ENCODE measurements at places on chromosomes 1 and 21. TPM values are rescaled to one million over a fixed set of nuclear protein-coding genes. Genes with fewer than 3 reads are reported as not detected.

- peaks cover 12% of the 10 kb centered on the region for H3K27me3 ChIP-seq
- no peak overlapping the region for H3K4me3 ChIP-seq
- no peak for DNase-seq
- no peak overlapping the region for H3K27ac ChIP-seq
- peaks cover 4% of the 10 kb centered on the region for H3K4me1 ChIP-seq
- H3K36me3 ChIP-seq, result no peaks in the 10 kb centered on the region
Observed at GRCh38 chr1:230423951-230424350, 2.2 kb downstream of the PGBD5 start.

Gene RPE65
- total RNA-seq, result not detected

- H3K4me1 ChIP-seq, result no peaks in the 10 kb centered on the region
- no peaks in the 10 kb centered on the region for H3K36me3 ChIP-seq
- DNase-seq, result no peak
- H3K27ac ChIP-seq, result no peak overlapping the region
Observed at GRCh38 chr1:110165761-110166231, 15.5 kb downstream of the SLC6A17 start.

GRCh38 chr1:68558321-68559026, 61.6 kb upstream of the DEPDC1 start:
- DNase-seq, result no peak
- no peaks in the 10 kb centered on the region for H3K36me3 ChIP-seq
- no peaks in the 10 kb centered on the region for H3K27me3 ChIP-seq
- H3K27ac ChIP-seq, result no peak overlapping the region
- no peaks in the 10 kb centered on the region for H3K4me1 ChIP-seq

Gene CRP
- 1.9 TPM for total RNA-seq

GRCh38 chr1:114386129-114387009, 124.6 kb downstream of the TRIM33 start:
- no peak for DNase-seq
- no peak overlapping the region for H3K27ac ChIP-seq
- no peaks in the 10 kb centered on the region for H3K4me1 ChIP-seq
- H3K4me3 ChIP-seq, result no peak overlapping the region
- H3K36me3 ChIP-seq, result no peaks in the 10 kb centered on the region

Gene CD52
- total RNA-seq, result 13.1 TPM

DNA sequence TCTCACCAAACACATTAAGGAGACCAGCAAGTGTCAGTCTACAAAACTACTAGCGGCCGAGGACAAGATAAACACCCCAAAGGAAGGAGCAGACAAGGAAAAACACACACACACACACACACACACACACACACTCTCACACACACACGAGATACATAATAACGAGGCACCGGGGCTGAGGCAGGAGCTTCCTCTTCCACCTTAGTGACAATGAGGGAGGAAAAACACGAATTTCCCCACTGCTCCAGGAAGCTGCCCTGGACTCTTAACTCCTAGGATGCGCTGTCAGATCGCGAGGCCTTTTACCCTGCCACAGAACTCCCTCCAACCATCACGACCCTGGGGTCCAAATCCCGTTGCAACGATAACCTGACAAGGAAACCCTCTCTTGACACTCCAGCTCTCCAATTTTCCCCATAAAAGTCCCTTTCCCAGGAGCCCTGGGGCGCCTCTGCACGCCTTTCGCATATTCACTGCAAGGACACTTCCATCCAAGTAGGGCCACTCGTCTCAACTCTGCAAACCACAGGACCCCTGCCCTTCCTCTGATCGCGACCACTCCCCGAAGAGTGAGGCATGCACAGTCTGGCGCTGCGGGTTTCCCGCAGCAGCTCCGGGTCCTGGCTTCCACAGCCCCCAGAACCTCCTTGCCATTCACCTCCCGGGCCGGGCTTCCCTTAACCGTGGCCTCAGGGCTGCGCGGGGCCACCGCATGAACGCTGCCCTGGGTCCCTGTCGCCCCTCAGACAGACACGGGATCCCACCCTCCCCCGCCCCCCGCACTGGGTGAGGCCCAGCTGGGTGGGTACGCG, 581 bp downstream of the ETV3 start:
- H3K27ac ChIP-seq, result peak overlapping the region; percentile 96
- H3K36me3 ChIP-seq, result peaks cover 20% of the 10 kb centered on the region
- no peaks in the 10 kb centered on the region for H3K27me3 ChIP-seq

- no peak overlapping the region for H3K27ac ChIP-seq
- H3K27me3 ChIP-seq, result no peaks in the 10 kb centered on the region
- DNase-seq, result no peak
Observed at GRCh38 chr1:61276246-61276645, 193.9 kb downstream of the NFIA start.

Gene AGT
- total RNA-seq, result 4.1 TPM

Gene FAM110D
- total RNA-seq, result 1.1 TPM

- no peaks in the 10 kb centered on the region for H3K36me3 ChIP-seq
- no peak overlapping the region for H3K4me3 ChIP-seq
- DNase-seq, result peak; percentile 89
- no peaks in the 10 kb centered on the region for H3K27me3 ChIP-seq
- H3K4me1 ChIP-seq, result peaks cover 13% of the 10 kb centered on the region
- peak overlapping the region; percentile 74 for H3K27ac ChIP-seq
Observed at GRCh38 chr1:151196292-151196800, 2.0 kb upstream of the PIP5K1A start.

- no peak for DNase-seq
- H3K4me1 ChIP-seq, result no peaks in the 10 kb centered on the region
- no peaks in the 10 kb centered on the region for H3K36me3 ChIP-seq
- H3K4me3 ChIP-seq, result no peak overlapping the region
- no peaks in the 10 kb centered on the region for H3K27me3 ChIP-seq
- H3K27ac ChIP-seq, result no peak overlapping the region
Observed at GRCh38 chr1:14281412-14281811, 317.1 kb upstream of the KAZN start.

- H3K4me1 ChIP-seq, result no peaks in the 10 kb centered on the region
- no peak overlapping the region for H3K4me3 ChIP-seq
- H3K36me3 ChIP-seq, result no peaks in the 10 kb centered on the region
- DNase-seq, result no peak
- H3K27me3 ChIP-seq, result no peaks in the 10 kb centered on the region
Observed at GRCh38 chr1:187837787-187838186, 1009.0 kb downstream of the PLA2G4A start.

GRCh38 chr1:185559151-185559550, 175.0 kb upstream of the HMCN1 start:
- H3K4me1 ChIP-seq, result no peaks in the 10 kb centered on the region
- DNase-seq, result no peak
- H3K36me3 ChIP-seq, result no peaks in the 10 kb centered on the region

- H3K4me3 ChIP-seq, result no peak overlapping the region
- DNase-seq, result no peak
- H3K27ac ChIP-seq, result no peak overlapping the region
- no peaks in the 10 kb centered on the region for H3K27me3 ChIP-seq
Observed at GRCh38 chr1:160459056-160459455, 58.7 kb downstream of the VANGL2 start.

Gene ALPL
- 1.7 TPM for total RNA-seq

GRCh38 chr1:151986501-151987190, 7.0 kb downstream of the S100A10 start:
- H3K4me3 ChIP-seq, result no peak overlapping the region
- peaks cover 31% of the 10 kb centered on the region for H3K4me1 ChIP-seq
- DNase-seq, result no peak
- no peaks in the 10 kb centered on the region for H3K27me3 ChIP-seq

Gene ANGPTL7
- not detected for total RNA-seq

GRCh38 chr1:168138134-168138533, 1.4 kb upstream of the GPR161 start:
- no peak overlapping the region for H3K27ac ChIP-seq
- DNase-seq, result no peak
- no peaks in the 10 kb centered on the region for H3K36me3 ChIP-seq
- no peak overlapping the region for H3K4me3 ChIP-seq

Gene WDR64
- not detected for total RNA-seq

- no peak for DNase-seq
- H3K27me3 ChIP-seq, result no peaks in the 10 kb centered on the region
- H3K4me1 ChIP-seq, result no peaks in the 10 kb centered on the region
- H3K36me3 ChIP-seq, result no peaks in the 10 kb centered on the region
- no peak overlapping the region for H3K27ac ChIP-seq
Observed at GRCh38 chr21:35575280-35575915, 484.9 kb downstream of the SETD4 start.

DNA sequence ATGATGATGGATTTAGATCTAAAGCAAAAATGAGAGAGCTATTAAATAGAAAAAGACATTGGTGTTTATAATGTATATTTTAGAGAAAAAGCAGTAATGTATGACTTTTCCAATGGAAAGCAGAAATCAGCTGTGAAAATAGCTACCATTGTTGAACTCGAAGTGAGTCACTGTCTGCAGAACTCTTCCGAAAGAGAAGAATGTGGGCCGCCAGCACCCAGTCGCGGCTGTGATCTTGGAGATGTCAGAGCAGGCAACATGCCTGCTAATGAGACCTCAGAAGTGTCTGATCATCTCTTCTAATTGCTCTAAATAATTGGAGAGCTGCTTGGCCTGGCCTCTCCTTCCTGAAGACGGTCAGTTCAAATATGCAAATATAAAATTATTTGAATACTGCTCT, 333.6 kb upstream of the RUNX1 start:
- H3K4me1 ChIP-seq, result no peaks in the 10 kb centered on the region
- H3K27me3 ChIP-seq, result no peaks in the 10 kb centered on the region
- H3K4me3 ChIP-seq, result no peak overlapping the region
- no peak for DNase-seq

DNA sequence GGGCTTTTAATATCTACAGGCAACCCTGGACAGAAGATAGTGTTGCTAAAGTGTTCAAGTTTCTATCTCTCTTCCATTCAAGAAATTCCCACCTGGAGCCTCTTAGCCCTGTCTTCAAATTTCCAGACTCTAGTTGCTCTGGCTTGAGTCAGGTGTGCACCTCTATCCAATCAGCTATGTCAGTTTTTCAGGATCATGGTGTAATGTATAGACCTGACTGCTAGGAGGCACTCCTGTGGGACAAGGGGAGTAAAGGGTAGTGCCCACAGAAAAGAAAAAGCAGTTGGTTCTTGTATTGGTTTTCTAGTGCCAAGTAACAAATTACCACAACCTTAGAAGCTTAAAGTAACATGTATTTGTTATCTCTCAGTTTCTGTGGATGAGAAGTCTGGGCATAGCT, 6.2 kb upstream of the ZRANB2 start:
- H3K27me3 ChIP-seq, result no peaks in the 10 kb centered on the region
- no peak for DNase-seq
- H3K4me1 ChIP-seq, result no peaks in the 10 kb centered on the region
- peak overlapping the region; percentile 63 for H3K27ac ChIP-seq
- H3K36me3 ChIP-seq, result no peaks in the 10 kb centered on the region

DNA sequence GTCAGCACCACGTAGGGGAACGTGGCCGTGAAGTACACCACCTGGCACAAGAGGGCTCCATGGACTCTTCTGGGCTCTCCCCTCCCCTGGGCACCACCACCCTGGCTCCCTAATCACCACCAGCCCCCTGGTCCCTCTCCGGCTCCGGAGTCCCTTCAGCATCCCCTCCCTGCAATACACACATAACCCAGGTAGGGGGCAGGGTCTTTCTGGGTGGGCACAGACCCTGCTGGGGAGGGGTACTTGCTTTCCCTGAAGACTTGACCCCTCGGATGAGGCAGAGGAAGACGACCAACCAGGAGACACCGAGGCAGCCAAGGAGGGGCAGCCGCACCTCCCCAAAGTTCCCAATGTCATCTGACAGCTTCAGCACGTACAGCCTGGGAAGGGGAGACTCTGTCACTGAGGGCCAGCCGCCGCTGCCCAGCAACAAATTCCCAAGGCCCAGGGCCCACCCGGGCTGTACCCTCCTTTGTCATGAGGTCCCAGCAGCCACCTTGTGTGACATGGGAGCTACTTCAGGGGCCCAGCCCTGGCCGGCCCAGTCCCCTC, 11.3 kb downstream of the CCDC24 start:
- H3K27me3 ChIP-seq, result no peaks in the 10 kb centered on the region
- no peaks in the 10 kb centered on the region for H3K4me1 ChIP-seq

DNA sequence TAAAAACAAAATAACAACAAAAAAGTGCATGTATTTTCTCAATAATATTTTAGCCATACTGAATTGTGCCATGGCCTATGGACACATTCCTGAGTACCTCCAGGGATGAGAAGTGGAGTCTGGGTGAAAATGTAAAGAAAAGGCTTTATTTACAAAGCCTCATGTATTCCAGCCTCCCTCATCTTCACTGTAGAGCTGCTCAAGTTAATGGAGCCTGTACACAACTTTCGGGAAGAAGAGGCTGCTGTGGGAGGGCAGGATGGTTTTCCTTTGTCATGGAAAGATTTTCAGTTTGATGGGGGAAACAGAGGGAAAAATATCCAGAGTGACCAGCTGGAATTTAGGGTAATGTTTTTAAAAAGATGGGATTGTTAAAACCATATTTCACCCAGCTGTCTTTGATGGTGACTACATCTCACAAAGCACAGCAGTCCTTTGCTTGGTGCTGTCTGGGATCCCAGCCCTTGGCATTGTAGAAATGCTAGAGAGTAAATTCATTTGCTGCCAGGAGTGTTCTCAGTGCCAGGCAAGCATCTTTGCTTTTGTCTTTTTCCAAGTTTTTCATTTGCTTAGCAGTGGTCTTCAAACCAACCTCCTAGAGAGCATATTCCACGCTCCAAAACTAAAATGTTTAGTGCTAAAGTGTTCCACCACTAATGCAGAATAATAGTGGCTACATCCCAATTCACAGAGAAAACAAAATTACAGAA, 54.9 kb downstream of the DPT start:
- no peaks in the 10 kb centered on the region for H3K27me3 ChIP-seq
- H3K27ac ChIP-seq, result no peak overlapping the region
- H3K36me3 ChIP-seq, result no peaks in the 10 kb centered on the region
- H3K4me3 ChIP-seq, result no peak overlapping the region

Gene FCGR3B
- 0.22 TPM for total RNA-seq

- H3K36me3 ChIP-seq, result no peaks in the 10 kb centered on the region
- no peaks in the 10 kb centered on the region for H3K4me1 ChIP-seq
- no peak overlapping the region for H3K4me3 ChIP-seq
- H3K27ac ChIP-seq, result no peak overlapping the region
Observed at GRCh38 chr1:108000620-108001111, 35.7 kb upstream of the VAV3 start.

Gene LCE1E
- total RNA-seq, result not detected

DNA sequence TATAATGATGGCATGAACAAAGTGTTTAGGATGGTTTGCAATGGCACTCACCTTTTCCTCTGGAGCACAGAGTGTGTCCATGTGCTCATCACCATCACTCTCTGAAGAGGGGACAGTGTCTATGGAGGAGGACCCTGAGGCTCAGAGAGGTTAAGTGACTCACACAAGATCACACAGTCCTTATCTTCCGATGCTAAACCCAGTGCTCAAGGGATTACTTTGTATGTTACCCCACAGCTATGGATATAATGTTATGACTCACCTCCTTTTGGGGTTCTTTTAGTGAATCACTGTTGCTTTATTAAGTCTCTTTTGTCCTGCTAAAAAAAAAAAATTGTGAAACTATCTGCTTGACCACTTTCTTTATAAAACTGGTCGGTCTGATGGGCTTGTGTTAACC, 67.6 kb downstream of the TENT5C start:
- H3K36me3 ChIP-seq, result no peaks in the 10 kb centered on the region
- peaks cover 12% of the 10 kb centered on the region for H3K4me1 ChIP-seq
- H3K27ac ChIP-seq, result no peak overlapping the region
- DNase-seq, result peak; percentile 14
- H3K27me3 ChIP-seq, result no peaks in the 10 kb centered on the region
- no peak overlapping the region for H3K4me3 ChIP-seq

Gene GBP2
- 20.1 TPM for total RNA-seq

GRCh38 chr1:16155537-16156410, at the start of gene EPHA2:
Gene EPHA2, minus strand, starts transcription at chr1:16156069. Its CDS starts 137 bp downstream, at chr1:16155932.
- peaks cover 23% of the 10 kb centered on the region for H3K4me1 ChIP-seq
- H3K27me3 ChIP-seq, result no peaks in the 10 kb centered on the region
- peak within 1 kb of the TSS; percentile 86 for H3K27ac ChIP-seq
- peak; percentile 96 for DNase-seq

GRCh38 chr1:85612704-85613361, 32.3 kb downstream of the CCN1 start:
- no peaks in the 10 kb centered on the region for H3K27me3 ChIP-seq
- no peak for DNase-seq
- H3K4me3 ChIP-seq, result no peak overlapping the region

Gene HES3
- not detected for total RNA-seq

Measured in colonic mucosa (tissue), 4 donors.